Body of pancreas (tissue), 4 donors: ENCODE measurements at places on chromosomes 11 and 22. TPM values are rescaled to one million over a fixed set of nuclear protein-coding genes. Genes with fewer than 3 reads are reported as not detected.

DNA sequence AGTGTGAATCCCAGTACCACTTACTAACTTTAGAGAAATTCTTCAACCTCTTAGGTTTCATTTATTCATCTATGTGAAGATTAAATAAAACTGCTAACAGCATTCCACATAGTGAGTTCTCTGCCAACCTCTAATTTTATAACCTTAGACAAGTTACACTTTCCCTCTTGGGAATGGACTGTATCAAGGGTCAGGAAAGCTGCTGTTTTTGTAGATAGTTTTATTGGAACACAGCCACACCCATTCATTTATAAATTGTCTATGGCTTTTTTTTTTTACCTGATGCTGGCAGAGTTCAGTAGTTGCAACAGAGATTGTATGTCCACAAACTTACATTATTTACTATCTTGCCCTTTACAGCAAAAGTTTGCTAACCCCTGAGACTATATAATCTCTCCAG is 81.1 kb downstream of the PAK1 start:
- no peak overlapping the region for H3K4me3 ChIP-seq
- H3K4me1 ChIP-seq = peaks cover 20% of the 10 kb centered on the region
- no peaks in the 10 kb centered on the region for H3K36me3 ChIP-seq
- H3K27ac ChIP-seq = no peak overlapping the region
- H3K27me3 ChIP-seq = no peaks in the 10 kb centered on the region

GRCh38 chr11:86248609-86249008 is 4.1 kb downstream of the EED start:
- H3K36me3 ChIP-seq = no peaks in the 10 kb centered on the region
- H3K4me3 ChIP-seq = no peak overlapping the region
- no peaks in the 10 kb centered on the region for H3K27me3 ChIP-seq
- peaks cover 41% of the 10 kb centered on the region for H3K4me1 ChIP-seq
- DNase-seq = no peak

DNA sequence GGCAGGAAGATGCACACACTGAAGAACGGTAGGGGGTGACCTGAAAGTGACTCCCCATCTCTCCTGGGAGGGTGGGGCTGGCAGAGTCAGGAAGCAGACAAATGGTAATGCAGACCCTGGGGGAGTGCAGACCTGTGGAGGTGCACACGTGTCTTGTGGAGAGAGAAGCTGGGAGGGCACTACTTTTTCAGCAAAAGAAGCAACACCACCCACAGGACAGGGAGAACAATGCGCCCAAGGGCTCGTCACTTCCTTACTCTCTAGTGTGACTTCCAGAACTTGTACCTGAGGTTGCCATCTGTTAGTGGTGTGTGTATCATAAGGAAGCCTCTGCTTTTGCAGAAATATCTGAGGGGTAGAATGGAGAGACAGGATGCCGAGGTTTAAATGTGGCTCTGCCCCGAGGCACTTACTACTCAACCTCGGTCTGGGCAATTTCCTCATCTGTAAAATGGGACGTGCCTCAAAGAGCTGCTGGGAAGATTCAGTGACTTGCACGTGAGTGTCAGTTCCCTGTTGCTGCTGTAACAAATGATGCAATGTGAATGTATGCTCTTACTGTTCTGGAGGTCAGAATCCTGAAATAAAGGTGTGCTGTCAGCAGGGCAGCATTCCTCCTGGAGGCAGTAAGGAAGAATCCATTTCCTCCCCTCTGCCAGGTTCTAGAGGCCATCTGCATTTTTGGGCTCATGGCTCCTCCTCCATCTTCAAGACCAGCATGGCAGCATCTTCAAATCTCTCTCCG is 323.4 kb downstream of the SHANK2 start:
- H3K4me1 ChIP-seq = no peaks in the 10 kb centered on the region
- H3K27me3 ChIP-seq = no peaks in the 10 kb centered on the region
- no peak for DNase-seq

Gene VPS37C
- 21.1 TPM for total RNA-seq

Gene SIRT3
- total RNA-seq = 22.1 TPM

Gene NRIP3
- total RNA-seq = not detected

GRCh38 chr11:128047026-128047425 is 540.3 kb downstream of the ETS1 start:
- no peaks in the 10 kb centered on the region for H3K27me3 ChIP-seq
- H3K4me3 ChIP-seq = no peak overlapping the region
- no peak overlapping the region for H3K27ac ChIP-seq

GRCh38 chr22:25711491-25711890 is 30.5 kb upstream of the MYO18B start:
- H3K27me3 ChIP-seq = no peaks in the 10 kb centered on the region
- no peaks in the 10 kb centered on the region for H3K4me1 ChIP-seq
- no peak overlapping the region for H3K27ac ChIP-seq
- no peak overlapping the region for H3K4me3 ChIP-seq
- H3K36me3 ChIP-seq = no peaks in the 10 kb centered on the region

DNA sequence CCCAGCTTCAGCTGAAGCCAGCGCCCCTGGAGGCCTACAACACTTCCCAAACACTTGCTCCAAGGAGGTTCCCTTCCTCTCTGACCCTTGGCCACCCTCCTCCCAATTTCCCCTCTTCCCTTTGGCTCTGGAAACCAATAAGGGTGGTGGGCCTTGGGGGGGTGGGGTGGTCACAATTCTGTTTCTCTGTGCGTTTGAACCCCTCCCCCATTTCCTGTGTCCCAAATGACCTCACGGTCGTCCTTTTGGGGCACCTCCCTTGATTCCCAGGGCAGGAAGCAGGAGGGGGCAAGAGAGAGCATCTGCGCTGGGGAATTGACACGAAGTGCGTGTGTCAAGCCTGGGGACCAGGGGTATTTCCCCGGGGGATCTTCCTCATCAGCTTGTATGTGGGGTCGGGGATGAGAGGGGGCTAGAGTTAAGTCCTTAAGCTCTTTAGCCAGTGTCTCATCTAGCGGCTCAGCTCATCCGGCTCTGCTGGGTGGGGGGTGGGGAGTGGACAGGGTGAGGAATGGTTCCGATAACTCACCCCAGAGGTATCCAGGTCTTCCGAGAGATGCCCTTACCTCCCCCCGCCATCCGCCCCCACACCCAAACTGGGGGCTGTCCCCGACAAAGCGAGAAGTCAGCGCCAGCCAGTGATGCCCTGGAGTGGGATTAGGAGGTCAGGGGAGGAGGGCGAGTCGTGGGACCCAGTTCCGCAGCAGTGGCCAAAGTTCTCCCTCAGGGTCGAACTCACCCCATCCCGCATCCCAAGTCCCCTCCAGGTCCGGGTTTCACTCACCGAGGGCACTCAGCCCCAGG is 587 bp downstream of the ESAM start:
- peaks cover 23% of the 10 kb centered on the region for H3K27me3 ChIP-seq
- H3K36me3 ChIP-seq = no peaks in the 10 kb centered on the region
- H3K4me1 ChIP-seq = peaks cover 61% of the 10 kb centered on the region
- no peak for DNase-seq
- no peak overlapping the region for H3K4me3 ChIP-seq

Gene C11orf98
- total RNA-seq = 24.4 TPM

Gene KIF18A
- total RNA-seq = not detected

Gene PTPRCAP
- total RNA-seq = 6.9 TPM

DNA sequence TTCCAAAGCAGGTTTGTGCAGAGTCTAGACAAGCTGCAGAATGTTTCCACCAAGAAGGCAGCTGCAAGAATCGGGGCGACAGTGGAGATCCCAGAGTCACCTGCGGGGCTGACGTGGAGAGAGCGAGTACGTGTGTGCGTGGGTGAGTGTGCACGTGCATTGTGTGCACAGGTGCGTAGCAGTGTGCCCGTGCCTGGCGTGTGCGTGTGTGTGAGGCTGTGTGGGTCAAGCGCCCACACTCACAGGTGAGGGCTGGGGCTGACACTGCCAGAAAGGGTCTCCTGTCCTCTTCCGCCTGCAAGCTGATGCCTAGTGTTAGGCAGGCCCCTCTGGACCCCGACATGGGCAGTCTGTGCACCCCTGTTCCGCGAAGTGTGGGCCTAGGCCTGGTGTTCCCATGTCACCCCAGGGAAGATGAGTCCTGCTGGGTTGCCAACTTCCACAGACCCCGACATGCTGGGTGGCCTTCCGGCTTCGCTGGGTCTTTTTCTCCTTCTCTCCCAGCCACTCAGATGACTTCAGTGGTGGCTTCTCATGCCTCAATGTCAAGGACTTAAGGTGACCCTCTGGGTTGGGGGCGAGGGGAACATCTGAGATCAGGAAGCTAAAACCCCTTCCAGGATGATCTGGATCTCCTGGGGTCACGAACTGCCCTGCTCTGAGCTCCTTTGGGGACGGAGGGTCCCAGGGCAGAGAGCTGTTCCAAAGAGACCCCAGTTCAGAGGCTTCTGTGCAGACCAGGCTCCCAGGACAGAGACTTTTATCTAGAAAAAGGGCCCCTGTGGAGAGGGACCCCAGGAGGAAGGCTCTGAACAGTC is 10.4 kb upstream of the SYT8 start:
- H3K4me3 ChIP-seq = no peak overlapping the region
- no peak overlapping the region for H3K27ac ChIP-seq
- peaks cover 45% of the 10 kb centered on the region for H3K4me1 ChIP-seq
